ENCODE measurements at places on chromosomes 3 and 15.

DNA sequence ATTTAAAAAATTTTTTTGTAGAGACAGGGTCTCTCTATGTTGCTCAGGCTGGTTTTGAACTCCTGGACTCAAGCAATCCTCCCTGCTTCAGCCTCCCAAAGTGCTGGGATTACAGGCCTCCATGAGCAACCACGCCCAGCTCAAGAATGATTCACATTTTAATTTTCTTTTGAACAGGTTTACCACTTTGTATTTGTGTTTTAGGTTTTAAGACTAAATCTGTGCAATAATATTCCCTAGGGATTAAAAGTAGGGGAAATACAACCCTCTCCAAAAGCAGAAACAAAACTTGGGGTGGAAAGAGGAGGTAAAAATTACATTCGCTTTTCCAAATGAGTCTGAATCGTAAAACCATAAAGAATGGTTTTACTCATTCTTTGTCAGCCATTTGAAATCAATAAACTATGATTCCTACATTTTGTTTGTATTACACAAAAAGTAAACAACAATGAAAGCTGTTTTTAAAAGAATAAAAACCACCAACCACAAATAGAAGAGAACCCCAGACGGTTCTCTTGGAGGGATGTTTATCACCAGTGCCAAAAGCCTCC is 37.8 kb downstream of the SLC24A1 start:
- DNase-seq = no peak

GRCh38 chr15:78004222-78004727 is 73.2 kb downstream of the TBC1D2B start:
- no peak for DNase-seq

DNA sequence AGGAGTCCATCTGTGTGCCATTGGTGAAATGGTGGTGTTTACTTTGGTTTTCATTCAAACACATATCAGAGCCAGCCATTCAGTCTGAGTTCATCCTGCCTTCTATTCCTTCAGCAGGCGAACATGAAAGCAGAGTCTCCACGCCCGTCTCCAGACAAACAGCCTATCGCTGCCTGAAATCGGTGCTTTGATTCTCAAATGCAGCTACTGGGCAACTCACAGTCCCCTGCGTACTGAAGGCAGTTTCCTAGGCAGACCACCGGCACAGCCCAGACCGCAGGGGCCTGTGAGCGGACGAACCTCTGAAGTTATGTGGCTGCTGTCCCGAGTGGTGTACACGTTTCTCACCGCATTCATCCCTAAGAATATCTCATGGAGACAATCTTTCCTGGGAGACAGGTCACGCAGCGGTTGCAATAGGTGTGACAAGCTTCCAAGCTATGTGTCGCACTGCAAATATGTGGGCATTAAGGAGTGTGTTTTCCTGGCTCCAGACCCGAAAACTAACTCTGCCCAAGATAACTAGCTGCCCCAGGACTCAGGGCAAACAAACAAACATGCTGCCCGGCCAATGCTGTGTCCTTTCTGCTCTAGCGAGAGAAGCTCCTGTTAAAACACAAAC is 16.9 kb upstream of the RYR3 start:
- DNase-seq = no peak

GRCh38 chr3:151210676-151211381 is 7.8 kb upstream of the GPR171 start:
- no peak for DNase-seq

- no peak for DNase-seq
Measured at GRCh38 chr3:152253514-152253913, 15.2 kb upstream of the MBNL1 start.

DNA sequence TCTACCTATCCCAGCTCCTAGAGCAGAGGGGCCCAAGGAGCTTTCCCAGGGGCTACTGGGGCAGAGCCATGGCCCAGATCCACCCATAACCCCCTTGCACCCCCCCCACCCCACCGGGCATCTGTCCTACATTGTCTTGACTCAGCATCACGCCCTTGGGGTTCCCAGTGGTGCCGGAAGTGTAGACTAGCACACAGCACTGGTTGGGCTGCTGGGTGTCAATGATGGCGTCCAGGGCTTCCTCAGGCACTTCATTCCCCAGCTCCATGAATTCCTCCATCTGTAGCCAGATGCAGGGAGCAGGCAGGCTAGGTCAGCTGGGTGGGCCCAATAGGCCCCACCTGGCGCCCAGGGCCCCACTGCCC is 33.2 kb downstream of the IDH3A start:
- DNase-seq = no peak

DNA sequence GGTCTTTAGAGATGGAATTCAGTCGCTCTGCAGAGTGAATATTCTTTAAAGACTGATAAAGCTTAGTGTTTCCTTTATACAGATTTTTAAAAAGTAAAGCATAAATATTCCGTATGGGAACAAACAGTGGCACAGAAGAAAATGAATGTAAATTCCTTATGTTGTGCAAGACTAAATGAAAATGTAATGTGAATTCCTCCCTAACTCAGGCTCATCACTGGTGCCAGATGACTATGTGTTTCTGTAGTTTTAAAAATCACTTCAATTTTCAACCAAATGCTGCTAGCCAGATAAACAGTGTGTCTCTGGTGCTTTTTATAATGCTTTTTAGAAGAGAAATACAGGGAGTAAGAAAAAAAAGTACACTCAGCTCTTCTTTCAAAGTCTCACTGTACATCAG is 154.8 kb upstream of the SNTN start:
- no peak for DNase-seq

GRCh38 chr3:112635674-112636073 is 5.3 kb downstream of the CCDC80 start:
- DNase-seq = no peak

GRCh38 chr3:51715977-51716294 is 9.1 kb downstream of the GRM2 start:
- DNase-seq = no peak
